Stimulated activated CD8-positive, alpha-beta memory T cell treated with anti-CD3 and anti-CD28 coated beads, Interleukin-7, amount 100 ng/mL, for 1 hour (primary cell): ENCODE measurements at places on chromosomes 1 and 21.

- no peak for DNase-seq
Observed at GRCh38 chr1:157399984-157400382, 152.3 kb downstream of the FCRL5 start.

DNA sequence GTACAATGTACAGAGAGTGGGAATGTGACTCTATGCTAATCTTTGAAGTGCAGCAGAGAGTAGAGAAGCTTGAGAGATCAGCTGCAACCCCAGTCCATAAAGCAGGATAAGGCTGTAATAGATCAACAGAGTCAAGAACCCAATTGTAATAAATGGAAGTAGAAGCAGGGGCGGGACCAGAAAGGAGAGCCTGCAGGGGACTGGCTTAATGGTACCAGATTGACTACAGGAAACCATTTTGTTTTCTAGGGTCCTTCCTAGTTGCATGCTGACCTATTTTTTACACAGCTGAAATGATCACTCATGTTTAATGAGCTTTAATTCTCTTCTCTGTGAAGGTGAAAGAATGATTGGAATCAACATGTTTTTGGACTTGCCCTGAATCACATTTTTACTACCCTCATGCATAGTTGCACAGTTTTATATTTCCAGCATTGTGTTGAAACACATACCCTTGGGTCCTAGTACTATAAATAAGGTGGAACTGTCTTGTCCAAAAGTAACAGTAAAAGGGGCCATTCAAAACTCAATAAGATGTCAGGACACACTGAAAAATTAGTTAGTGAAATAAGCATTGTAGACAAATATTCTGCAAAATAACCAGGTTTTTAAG lies 69.8 kb downstream of the GPR88 start:
- DNase-seq, result no peak

- DNase-seq, result no peak
Observed at GRCh38 chr1:66352792-66353191, 181.2 kb upstream of the SGIP1 start.

DNA sequence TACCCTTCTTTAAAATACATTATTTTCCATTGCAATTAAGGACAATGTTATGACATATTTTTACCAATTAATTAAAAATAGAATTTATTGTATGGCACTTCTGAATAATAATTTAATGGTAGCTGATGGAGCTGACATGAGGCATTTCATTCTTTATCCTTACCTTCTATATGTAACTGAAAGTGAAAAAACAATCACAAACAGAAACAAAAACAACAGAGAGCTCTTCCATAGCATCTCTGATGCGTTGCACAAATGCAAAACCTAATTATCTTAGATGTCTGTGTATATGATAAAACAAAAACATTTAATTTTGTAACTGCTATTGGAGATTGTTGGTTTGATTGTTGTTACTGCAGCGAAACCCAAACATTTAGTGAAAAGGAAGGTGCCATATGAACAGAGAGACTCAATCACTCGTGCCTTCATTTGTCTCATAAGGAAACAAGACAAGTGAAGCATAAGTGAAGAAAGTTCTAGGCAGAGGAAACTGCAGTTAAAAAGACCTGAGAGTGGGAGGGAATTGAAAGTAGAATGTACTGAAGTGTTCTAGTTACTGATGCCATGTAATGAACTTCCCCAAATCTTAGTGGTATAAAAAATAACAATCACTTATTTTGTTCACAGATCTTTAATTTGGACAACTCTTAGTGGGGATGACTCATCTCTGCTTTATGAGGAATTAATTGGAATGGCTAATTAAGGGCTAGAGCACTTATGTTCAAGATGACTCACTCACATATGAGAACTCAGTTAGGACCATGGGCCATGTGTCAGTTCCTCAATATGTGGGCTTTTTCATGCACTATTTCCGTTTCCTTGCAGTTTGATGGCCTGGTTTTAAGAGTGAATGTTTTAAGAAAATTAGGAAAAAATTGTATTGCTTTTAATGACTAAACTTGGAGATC lies 245.0 kb upstream of the OLFM3 start:
- no peak for DNase-seq

DNA sequence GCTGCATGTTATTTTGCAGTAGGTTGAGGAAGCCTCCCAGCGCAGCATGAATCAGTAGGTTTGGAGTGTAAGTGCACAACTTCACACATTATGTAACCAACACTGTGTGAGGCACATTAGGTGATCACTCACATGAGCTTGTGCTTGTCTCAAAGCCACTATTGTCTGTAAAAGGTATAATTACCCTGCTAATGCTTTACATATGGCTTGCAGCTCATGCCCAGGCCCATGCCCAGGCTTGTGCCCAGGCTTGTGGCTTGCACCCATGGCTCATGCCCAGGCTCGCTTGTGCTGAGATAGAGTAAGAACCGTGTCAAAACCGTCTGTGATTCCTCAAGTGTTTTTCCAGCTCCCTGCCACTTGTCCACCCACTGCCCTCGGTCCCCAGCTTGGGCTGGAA lies 596.3 kb downstream of the LTN1 start:
- DNase-seq, result no peak

DNA sequence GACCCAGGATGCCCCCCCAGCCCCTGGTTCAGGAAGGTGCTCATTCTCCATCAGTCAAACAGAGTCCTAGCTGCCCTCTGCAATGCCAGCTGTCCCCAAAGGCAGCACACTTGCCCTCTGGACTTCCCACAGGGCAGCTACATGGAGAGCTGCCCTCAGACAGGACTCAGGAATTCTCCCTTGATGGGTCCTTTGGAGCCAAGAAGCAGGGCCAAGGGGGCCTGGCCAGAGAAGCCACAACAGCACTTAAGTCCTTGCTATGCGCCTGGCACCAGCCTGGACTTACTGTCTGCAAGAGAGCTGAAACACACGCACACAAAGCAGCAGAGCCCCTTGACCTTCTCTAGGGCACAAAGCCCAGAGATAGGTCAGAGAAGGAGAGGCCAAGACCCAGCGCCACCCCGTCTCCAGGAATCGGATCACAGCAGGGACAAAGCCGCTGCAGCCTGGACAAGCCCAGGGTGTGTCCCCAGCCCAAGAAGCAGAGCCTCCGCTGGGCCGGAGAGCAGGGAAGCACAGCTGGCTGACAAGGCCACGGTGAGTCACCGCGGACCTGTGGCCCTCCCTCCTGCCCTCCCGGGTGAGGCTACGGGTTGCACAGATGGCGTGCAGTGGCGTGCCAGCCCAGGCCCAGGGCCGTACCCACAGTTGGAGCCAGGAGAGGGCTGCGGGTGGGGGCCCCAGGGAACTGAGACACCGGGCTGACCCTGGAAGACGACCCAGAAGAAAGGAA lies 1.7 kb downstream of the WNT9A start:
- DNase-seq, result no peak

DNA sequence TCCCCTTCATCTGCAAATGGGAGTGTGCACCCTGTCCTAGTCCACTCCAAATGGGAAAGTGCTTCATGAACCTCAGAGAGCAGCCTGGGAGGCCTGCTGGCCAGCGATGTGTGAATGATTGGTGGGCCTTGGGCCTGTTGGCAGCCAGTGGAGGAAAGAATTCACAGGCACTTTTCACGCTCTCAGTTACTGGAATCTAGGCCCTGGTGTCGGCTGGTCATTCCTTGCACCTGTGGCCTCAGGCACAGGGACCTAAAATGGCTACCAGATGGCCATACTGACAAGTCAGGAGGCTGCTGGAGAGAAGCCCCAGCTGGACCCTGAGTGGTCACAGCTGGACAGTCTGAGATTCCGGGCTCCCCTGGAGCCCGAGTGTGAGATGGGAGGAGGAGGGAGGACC lies 18.4 kb upstream of the EDN2 start:
- no peak for DNase-seq

GRCh38 chr1:176118985-176119384 lies 88.1 kb downstream of the COP1 start:
- no peak for DNase-seq
